Activated naive CD4-positive, alpha-beta T cell treated with anti-CD3 and anti-CD28 coated beads, Interleukin-2, amount 50 U/mL, for 72 hours (primary cell): ENCODE measurements at places on chromosomes 5 and 9.

DNA sequence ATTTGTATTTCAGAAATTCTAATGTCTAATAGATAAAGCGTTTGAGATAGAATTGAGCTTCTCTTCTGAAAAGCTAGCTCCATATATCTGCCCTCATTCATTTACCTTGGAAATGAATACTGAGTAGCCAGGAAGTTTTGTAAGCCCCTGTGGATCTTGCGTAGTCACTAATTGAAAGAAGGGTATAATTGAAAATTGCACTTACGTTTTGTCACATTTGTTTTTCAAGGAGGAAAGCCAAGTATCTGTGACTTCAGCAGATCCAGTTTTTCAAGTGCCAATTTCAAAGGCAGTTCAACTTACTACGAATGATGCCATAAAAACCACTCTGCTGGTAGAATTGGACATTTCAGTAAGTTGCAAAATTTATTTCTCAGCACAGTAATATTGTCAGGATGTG, 14.0 kb downstream of the MTRR start:
- no peak for DNase-seq

GRCh38 chr5:176776141-176776865, 34.1 kb upstream of the UNC5A start:
- DNase-seq = no peak

GRCh38 chr9:127140842-127141675, 18.6 kb upstream of the ANGPTL2 start:
- no peak for DNase-seq

DNA sequence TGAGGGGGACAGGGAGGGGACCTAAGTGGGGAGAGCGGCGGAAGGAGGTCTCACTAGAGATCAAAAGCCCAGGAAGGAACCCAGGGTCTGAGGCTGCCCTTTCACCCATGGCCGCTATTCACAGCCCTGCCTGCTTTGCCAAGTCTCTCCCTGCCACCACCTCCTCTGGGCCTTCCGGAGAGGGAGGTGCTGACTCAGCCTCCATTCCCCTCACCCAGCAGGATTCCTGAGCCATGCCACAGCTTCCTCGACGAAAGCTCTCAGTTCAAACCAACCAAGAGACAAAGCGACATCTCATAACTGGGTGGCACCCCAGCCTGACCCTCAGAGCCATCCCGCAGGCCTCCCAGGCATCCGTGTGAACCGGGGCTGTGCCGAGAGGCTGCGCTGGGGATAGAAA, 36.7 kb downstream of the PAX5 start:
- no peak for DNase-seq

GRCh38 chr9:137397675-137398423, 25.1 kb downstream of the EXD3 start:
- peak; percentile 64 for DNase-seq

DNA sequence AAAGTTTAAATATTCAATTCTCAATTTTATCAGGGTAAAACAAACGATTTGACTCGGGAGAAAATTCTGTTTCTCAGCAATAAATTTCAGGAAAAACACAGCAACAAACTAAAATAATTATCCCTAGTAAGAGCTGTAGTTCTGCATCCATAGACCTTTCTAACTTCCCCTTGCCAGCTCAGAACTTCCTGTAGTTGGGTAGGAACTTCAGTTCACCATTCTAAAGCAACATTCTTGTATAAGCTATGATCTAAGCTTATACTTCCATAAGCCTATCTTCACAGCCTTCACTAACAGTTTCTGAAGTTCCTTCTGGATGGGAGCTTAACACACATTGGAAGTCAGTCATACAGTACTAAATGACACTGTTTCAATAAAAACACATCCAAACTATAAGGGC, 96.6 kb downstream of the UBAP2 start:
- DNase-seq = no peak

DNA sequence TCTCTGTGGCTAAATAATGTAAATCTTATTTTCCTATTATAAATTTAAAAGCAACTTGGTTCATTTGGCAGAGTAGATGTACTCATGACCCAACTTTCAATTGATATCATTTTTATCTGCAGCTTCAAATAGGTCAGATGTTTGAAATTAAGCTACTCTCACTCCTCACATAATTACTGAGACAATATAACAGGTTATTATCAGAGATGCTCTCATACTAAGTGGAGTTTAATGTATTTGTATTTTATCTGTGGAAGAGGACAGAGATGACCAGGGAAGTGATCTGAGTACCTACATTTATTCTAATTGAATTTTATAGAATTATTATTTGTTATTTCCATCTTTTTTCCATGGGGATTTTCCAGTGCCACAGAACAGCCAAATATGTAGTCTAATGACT, 177.4 kb upstream of the PRLR start:
- DNase-seq = no peak

DNA sequence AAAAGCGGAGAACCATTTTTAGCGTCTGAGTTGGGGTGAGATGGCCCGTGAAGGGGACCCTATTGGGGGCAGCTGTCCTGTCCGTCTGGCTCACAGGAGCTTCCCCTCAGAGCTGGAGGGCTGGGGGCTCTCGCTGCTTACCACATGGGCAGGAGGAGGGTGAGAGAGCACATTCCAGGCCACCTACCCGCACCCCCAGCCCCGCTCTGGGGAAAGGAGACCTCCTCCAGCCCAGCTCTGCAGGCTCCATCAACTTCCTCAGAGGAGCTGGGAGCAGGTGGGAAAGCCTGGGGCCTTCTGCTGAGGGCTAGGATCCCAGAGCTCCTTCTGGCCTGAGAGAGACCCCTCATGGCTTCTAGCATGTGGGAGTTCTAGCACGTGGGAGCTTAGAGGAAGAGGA, 27.1 kb upstream of the SPTLC1 start:
- DNase-seq = no peak

DNA sequence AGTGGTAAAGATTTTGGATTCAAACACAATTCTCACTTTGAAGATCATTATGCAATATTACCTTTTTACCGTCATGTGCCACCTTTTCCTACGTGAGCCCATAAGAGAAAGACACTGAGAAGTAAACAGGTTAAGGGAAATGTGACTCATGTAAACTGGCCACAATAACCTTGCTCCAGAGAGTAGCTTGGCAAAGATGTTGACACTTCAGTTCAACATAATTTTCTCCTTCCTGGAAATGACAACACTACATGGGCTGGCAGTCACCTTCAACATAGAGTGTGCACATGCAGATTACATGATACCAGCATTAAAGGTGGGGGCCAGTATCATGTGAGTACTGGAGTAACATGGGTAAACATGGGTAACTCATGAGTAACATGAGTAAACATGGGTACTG, 141.9 kb downstream of the CDK5RAP2 start:
- DNase-seq = no peak

DNA sequence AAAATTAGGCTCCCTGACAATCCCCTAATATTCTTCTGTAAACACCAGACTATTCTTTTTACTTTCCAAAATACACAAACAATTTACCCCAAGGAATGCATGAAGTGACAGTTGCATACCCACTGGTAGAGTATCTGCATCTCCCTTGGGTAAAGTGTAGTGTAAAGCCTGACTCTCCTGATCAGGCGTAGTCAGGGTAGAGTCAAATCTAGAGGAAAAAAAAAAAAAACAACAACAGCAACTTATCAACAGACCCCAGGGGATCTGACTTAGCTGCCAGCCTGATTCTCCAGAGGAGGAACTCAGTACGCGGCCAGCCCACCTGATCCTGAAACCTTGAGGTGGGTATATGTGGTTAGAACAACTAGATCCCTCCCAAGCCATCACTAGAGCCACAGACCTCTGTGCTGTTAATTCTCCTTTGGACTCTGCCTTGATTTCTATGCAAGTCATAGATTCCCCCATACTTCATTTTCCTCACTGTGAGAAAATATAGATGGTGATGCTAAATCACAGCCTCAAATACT, 61.0 kb downstream of the ZNF608 start:
- DNase-seq = no peak

DNA sequence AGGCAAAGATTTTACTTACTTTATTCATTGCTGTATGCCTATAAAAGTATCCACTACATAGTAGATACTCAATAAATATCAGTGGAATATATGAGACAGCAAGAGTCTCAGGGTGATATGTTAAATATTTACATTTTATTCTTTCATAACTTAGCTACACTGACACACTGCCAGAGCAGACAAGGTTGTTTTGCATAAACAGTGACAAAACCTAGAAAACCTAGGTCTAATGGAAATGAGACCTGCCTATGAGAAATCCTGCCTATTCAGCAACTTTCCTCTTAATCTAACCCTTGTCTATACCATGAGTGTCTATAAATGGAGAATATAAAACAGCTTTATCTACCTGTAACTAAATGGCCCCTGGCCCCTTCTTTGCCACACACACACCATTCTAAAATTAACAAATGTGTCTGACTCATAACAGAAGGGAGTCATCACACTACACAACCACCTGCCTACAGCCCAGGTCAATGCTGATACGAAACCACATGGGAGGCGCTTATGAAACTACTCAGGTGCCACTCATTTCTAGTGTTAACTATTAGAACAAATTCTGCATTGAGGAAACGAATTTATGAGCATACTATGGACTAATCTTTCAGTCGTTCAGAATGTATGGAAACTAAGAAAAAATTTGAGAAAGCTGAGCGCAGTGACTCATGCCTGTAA, 60.3 kb downstream of the UBAP2 start:
- DNase-seq = no peak

GRCh38 chr5:44372028-44372427, 17.2 kb downstream of the FGF10 start:
- no peak for DNase-seq

GRCh38 chr5:102819634-102820033, 64.5 kb downstream of the PAM start:
- no peak for DNase-seq

DNA sequence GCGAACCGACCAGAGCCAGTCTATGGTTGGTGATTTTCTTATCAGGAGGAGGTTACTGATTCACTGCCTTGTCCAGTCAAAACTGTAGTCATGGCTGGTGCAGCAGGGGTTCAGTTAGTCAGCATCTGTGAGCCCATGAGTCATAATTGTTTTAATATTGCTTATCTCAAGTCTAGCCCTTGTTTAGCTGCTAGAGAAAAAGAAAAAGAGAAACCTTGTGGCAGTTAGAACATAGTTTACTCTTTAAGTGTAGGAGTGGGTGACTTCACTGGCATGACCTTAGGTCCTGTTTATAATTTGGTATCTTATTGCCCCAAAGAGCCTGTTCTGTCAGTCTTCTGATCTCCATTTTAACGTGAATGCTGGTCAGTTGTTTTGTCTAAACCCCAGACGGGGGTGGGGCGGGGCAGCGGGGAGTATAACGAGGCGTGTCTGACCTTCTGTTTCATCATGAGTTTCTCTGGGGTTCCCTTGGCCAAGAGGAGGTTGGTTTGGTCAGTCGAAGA, 76.9 kb upstream of the NFIL3 start:
- no peak for DNase-seq

DNA sequence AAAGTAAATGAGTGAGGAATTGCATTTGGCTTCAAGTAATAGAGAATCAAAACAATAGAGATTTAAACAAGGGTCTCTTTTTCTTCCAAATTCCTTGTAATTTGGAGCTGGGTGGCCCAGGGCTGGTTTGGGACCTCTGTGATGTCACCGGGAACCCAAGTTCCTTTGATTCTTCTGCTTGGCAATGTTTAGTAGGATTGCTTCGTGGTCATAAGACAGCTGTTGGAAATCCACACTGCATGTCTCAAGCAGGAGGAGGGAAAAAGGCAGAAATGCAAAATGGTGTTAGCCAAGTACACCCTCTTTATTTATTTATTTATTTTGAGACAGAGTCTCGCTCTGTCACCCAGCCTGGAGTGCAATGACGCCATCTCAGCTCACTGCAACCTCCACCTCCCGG, 72.6 kb upstream of the IL12B start:
- no peak for DNase-seq

GRCh38 chr9:25703701-25704357, 25.6 kb upstream of the TUSC1 start:
- DNase-seq = no peak

DNA sequence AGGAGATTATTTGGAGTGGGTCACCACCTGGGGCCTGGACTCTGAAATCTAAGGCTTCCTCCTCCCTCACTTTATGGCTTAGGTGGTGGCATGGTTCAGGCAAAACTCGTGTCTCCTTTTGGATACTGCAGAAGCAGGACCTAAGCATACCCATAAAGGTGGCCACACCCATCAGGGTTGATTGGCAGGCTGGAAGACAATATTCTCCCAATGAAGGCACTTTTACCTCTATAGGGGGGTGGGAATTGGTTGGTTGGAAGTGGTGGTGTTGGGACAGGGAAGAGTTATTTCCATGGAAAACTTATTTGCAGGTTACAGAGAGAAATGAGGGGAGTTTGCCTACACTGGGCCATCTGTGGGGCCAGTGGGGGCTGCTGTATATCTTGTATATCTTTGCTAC, 39.7 kb downstream of the CNOT6 start:
- DNase-seq = no peak

GRCh38 chr9:20865347-20865746, 166.1 kb downstream of the HACD4 start:
- no peak for DNase-seq

DNA sequence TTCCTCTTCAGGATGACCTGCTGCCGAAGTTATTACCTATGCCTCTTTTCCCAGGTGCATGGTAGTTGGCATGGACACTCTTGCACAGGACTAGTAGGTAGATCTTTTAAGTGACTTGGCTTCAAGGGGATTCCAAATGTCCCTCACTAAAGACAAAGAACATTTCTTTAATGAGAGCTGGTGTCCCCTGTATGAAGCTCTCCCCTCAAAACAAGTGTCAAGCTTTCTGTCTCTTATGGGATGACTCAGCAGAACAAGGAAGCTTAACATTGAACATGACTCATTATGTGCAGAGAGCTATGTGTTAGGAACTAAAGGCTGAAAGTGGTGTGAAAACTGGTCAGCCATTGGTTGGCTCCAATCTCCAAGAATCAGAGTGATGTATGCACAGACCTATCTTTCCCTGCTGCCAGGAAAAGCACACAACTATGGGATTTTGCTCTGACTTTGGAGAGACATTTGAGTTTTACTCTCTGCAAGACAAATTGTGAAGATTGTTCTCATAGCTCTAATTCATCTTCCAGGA, 120.5 kb downstream of the PRDM6 start:
- no peak for DNase-seq
